Stimulated activated CD4-positive, alpha-beta T cell treated with anti-CD3 and anti-CD28 coated beads, TNF-alpha, amount 100 ng/mL, for 4 hours (primary cell): ENCODE measurements at places on chromosomes 1 and 21.

DNA sequence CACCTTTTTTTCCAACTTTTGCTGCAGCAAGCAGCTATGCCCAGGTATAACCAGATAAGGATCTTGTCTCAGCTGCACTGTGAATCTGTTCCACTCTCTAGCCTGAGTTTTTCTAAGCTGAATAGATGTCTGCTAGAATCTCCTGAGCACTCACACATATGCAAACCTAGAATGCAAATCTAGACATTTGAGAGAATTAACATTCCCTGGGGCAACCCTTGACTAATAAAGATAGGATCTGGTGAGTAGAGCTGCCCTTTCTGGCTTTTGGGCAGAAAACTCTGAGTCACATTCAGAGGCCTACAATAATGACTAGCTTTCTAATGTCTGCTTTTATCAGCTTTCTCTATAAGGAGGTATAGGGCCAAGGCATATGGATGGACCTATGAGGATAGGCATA, 61.4 kb upstream of the BARHL2 start:
- DNase-seq = no peak

- DNase-seq = peak; percentile 7
These were observed 71.0 kb downstream of the NFASC start for GRCh38 chr1:204941421-204942338.

- DNase-seq = no peak
These were observed 28.1 kb downstream of the SLC44A5 start for GRCh38 chr1:75582725-75583261.

DNA sequence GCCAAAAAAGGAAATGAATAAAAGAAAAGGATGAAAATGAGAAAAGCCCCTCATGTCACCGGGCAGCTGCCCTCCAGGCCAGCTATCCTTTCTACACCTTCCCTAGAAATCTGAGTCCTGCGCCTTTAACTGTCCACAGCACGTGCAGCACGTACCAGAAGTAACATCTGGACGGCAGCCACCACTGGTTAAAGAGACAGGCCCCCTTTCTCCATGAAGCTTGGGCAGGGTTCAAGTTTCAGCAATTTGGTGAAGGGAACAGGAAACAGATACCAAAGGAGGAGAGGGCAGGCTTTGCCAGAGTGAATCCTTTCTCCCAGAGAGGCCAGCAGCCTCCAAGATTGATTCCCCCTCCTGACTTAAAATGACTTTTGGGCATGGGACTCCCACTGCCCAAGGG, 3.6 kb upstream of the KIAA2013 start:
- DNase-seq = no peak

DNA sequence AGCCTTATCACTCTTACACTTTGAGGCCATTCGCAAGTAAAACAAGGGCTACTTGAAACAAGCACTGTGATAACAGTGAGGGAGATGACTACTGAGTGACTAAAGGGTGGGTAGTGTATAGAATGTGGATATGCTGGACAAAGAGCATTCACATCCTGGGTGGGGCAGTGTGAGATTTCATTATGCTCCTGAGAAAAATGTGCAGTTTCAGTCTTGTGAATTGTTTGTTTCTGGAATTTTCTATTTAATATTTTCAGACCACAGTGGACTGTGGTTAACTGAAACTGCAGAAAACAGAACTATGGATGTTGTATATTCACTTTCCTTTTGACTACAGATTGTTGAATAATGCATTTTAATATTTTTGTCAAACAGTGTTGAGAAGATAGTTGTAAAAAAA, 25.1 kb upstream of the B3GALT2 start:
- no peak for DNase-seq

- no peak for DNase-seq
These were observed 1.6 kb downstream of the CRYBG2 start for GRCh38 chr1:26352338-26352679.
